ENCODE measurements at places on chromosomes 13 and 19.

DNA sequence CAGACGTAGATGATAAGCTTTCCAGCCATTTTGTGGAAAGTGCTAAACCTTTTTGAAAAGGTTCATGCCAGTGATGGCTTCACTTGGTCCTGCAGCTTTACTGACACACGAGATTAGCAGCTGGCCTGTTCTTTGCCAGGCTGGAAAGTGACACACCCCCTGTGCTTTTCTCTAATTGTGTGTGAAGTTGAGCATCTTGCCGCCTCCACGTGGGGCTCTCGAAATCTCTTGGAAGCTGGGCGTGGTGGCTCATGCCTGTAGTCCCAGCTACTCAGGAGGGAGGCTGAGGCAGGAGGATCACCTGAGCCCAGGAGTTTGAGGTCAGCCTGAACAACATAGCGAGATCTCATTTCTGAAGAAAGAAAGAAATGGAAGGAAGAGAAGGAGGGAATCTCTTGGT is 25.3 kb upstream of the EHD2 start:
- no peak for DNase-seq

DNA sequence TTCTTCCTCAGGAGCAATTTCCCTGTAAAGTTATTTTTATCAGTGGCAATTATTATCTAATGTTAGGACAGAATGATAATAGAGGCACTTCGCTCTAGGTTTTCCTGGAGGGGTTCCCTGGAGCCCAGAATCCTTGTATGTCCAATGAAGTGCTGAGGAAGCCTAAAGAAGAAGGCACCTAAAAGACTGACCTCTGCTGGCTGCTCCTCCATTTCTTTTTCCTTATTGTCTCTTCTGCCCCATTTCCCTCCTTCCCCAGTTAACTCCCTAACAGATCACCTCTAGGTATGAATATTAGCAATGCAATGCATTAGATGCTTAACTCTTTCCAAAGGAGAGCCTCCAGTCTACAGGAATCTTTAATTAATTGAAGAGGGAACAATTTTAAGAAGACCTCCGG is 985.4 kb downstream of the DIAPH3 start:
- DNase-seq = no peak

GRCh38 chr19:1098177-1099051 is 3.2 kb upstream of the POLR2E start:
- no peak for DNase-seq

DNA sequence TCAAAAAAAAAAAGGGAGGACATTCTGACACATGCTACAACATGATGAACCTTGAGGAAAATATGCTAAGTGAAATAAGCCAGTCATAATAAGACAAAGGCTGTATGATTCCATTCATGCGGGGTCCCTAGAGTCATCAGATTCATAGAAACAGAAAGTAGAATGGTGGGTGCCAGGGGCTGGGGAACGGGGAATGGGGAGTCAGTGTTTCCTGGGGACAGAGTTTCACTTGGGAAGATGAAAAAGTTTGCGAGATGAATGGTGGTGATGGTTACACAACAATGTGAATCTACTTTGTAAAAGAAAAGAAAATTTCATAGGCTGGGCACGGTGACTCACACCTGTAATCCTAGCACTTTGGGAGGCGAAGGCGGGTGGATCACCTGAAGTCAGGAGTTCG is 6.1 kb upstream of the CLEC4G start:
- no peak for DNase-seq

- DNase-seq = no peak
Observed at GRCh38 chr13:31090961-31091624, 70.6 kb downstream of the HSPH1 start.

- peak; percentile 79 for DNase-seq
Observed at GRCh38 chr19:4969772-4970531, 1.0 kb downstream of the KDM4B start.

GRCh38 chr19:16446724-16447368 is 24.9 kb downstream of the EPS15L1 start:
- DNase-seq = no peak

- DNase-seq = no peak
Observed at GRCh38 chr19:34888091-34888490, 38.6 kb upstream of the ZNF30 start.

DNA sequence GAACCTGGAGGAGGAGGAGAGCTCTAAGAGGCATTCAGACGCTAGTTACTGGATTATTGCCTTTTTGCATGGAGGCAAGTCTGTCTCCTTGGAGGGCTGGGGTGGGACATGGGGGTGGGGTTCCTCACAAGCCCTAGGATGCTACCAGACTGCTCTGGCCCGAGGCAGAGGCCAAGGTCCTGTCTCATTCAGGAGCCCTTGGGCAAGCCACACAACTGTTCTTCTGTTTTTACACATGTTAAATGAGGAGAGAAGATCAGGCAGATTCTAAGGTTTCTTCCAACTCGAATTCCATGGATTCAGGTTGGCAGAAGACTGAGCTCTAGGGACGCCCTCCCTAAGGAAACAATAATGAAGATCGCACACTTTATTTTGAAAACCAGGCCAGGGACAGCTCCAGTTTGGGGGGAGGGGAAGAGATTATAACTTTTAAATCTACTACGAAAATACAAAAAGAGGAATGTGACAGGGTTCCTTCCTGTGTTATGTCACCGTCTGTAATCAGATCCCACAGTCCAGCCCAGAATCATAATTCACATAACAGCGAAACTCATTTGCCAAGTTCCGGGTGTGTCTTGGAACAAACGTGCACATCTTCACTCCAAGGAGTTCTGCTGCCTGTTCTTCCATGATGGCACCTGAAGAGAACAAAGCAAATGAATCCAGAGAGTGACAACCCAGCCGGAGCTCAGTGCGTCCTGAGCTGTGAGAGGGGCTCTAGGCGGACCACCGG is 25.2 kb downstream of the IL17D start:
- DNase-seq = no peak

DNA sequence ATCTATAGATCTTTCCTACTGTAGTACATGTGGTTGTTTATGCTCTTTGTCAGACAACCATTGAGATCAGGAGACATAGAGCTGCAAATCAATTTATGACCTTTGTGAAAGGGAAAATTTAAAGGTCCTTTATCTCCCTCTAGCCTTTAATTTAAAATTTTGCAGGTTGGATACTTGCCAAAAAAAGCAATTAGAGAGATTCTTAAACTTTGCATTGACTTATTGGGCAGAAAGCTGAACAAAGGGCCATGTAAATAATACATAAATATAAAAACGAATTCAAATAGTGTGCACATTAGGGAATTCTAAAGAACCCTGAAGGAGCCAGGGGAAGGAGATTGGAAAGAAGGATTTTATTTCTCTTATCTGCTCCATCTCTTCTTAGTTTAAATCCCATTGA is 22.0 kb upstream of the RB1 start:
- DNase-seq = no peak

GRCh38 chr19:8310342-8311055 is 2.3 kb upstream of the CD320 start:
- no peak for DNase-seq

DNA sequence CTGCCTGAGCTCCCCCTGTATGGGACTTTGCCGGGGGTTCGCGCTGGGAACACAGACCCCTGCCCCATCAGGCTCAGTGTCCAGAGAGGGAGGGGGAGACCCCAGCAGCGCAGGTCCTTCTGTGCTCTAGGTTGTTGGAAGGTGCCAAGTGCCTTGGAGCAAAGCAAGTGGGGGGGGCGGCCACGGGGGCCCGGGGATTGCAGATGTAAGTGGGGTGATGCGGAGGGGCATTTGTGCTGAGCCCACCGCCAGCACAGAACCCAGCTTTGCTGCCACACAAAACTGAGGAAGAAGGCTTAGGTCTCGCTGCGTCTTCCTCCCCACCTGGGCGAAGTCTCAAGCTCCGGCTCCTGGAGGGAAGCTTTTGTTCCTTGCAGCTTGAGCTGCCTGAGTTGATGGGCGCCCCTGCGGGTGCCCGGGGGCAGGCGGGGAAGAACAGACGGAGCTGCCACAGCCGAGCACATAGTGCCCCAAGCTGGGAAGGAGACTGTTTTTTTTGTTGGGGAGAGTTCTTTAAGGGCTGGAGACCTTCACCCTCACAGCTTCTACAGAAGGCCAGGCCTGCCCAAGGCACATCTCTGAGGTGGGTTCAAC is 1.5 kb upstream of the NTN5 start:
- no peak for DNase-seq

GRCh38 chr19:7605490-7606222 is 10.0 kb downstream of the CAMSAP3 start:
- DNase-seq = no peak

DNA sequence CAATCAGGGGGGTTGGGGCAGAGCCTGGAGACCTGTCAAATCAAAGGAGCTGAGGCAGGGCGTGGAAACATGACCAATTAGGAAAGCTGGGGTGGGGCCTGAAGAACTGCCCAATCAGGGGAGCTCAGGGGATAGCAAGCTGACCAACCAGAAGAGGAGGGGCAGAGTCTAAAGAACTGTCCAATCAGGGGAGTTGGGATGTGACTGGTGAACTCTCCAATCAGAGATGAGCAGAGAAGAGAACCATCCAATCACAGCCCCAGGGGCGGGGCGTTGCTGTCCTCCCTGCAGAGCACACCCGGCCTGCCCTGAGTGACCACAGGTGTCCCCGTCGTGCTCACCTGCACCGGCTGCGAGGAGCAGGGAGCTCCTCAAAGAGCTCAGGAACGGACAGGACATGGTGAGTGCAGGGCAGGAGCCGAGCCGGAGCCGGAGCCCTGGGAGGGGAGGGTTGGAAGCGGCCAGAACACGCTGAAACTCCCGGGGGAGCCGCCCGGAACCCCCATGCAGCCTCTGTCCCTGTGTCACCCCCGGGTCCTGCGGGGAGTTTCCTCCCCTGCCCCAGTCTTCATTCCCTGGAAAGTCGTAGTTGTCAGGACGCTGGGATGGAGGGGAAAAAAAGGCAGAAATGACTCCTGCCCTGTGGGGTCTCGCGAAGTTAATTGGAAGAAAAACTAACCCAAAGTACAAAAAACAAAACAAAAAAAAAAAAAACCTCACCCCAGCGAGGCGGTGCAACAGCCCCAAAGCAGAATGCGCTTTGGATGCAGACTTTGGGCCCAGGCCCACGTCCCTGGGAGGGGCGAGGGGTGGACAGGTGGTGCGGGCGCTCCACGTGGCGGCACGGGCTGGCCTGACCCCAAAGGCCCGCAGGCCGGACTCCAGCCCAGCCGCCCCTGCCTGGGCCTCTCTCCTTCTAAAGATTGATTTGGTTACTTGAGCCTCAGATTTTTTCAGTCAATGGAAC is at the start of gene ZNF556:
Gene ZNF556 (plus strand): TSS at position 311 of the 967 bp plus-strand sequence. CDS start 87 bp downstream, at position 398.
- no peak for DNase-seq

GRCh38 chr13:107360010-107360409 is 792.1 kb upstream of the ARGLU1 start:
- no peak for DNase-seq

DNA sequence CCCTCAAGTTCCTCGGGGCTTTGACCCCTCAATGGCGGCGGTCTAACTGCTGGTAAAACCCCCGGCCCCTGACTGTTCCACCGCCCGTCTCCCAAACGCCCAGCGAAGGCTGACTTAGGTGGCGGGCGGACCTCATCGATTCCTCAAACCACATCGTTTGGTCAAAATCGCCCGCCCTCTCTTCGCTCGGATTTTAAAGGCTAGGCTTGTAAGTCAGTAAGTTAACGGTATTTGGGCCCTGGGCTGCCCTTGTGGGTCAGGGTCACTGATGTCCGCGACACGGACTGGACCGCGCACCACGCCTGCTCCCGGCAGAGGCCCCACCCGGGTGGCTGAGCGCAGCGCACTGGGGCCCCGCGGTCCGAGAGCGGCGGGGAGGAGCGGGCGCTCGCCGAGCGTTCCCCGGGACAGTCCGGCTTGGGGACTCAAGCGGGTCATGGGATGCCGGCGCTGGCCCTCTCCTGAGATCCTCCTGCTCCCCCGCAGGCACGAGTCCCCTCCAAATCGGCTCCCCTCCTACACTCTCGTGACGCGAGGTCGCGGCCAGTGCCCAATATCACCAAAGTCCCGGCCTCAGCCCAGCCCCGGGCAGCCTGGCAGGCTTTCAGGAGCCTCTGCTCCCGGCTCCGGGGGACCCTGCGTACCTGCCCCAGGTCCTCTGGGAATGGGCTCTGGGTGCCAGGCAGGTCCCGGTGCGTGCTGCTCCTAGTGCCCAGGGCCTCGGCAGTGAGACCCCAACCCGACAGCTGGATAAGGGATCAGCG is 1.0 kb downstream of the FLT1 start:
- peak; percentile 20 for DNase-seq

DNA sequence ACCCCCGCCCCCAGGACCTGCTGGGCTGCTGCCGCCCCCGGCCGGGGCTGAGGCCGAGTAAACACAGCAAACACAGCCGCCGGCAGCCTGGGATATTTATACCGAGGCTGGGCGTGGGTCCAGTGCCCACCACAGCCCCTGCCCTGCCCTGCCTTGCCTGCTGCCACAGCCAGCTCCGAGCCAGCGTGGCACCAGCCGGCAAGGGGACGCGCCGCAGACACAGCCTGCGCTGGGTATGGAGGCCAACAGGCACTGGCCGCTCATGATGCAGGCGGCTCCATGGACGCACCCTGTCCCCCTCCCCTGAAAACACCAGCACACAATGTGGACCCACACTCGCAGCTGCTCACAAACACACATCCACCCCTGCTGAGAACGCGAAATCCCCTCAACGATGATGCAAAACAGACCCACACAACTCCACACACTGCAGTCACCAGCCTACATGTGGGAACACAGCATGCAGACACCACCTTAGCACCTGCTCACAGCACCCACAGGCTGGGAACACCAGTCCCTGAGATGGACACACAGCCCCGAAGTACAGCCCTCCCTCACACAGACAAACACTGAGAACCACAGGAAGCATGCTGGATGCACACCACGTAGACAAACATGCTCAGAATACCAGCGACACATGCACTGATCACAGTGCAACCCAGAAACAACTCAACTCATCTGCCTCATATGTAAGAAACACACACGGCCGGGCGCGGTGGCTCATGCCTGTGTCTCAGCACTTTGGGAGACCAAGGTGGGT is 16.2 kb downstream of the CCDC97 start:
- peak; percentile 63 for DNase-seq

GRCh38 chr19:30807278-30807677 is 435.1 kb downstream of the ZNF536 start:
- DNase-seq = no peak

GRCh38 chr19:39828654-39829032 is 5.3 kb downstream of the DYRK1B start:
- DNase-seq = no peak

DNA sequence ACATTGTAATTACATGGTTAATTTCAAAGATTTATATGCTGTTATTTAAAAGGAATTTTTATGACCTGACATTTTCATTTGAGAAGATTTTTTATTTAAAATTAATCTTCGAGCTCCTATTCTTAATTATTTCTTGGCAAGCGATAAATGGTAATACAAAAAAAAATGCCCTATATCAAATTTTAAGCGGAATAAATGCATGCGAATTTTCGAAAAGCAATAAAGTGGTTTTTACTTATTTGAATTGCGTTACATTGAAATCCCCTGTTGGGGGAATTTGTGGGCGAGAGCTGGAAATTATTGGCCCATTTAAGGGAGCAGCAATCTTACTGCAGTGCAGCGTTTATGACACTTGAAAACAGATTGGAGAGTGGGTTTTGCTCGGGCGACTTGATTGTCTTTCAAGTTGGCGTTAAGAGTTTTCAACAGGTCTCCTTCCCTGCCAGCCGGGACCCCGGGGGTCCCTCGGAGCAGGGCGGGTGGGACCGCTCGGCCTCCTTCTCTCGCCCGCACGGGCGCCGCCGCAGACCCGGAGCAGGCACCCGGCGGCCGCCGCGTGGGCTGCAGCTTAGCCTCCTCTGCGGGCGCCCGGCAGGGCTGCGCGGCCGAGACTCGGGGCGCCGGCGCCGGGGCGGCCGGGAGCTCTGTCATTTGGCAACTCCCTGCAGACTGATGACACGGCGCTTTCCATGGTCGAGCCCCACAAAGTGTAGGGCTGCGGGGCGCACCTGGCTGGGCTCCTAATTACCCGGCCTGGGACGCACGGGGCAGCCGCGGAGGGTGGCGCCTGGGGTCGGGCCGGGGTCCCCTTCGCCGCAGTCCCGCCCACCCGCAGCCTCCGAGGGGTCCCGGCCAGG is 255.1 kb upstream of the SOX21 start:
- DNase-seq = no peak

GRCh38 chr13:89221557-89222158 is 1550.5 kb downstream of the SLITRK5 start:
- no peak for DNase-seq
